ENCODE measurements at places on chromosomes 6 and 20.

GRCh38 chr6:160678744-160679401 is 14.8 kb upstream of the LPA start:
- DNase-seq, result no peak

GRCh38 chr20:38755324-38755910 is 7.2 kb downstream of the ACTR5 start:
- no peak for DNase-seq

DNA sequence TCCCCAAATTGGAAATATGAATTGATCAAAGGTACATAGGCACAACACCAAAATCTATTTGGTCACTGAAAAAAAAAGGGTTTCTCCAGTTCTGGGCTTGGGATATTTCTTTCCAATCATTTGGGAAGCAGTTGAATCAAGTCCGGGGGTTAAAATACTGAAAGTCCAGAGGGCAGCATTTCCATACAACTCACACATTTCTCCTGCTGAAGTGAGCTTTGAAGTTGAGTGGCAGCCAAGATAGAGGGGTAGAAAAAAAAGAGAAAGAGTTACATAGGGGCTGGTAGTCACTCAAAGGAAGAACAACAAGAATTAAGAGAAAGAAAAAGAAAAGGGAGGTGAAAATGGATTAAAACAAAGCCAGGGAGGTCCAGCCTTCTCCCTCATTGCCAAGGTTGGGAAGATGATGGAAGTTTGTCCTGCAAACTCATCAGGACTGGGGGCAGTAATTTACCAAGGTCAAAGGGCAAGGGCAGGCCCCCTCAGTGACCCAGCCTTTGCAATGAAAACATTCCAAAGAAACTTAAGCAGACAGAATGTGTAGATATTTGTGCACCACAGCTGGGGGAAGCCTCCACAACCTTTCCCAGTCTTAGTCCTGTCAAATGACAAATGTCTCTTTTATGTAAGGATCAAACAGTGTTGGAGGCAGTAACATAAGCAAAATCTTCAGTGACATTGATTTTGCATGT is 525.3 kb upstream of the JARID2 start:
- DNase-seq, result no peak

DNA sequence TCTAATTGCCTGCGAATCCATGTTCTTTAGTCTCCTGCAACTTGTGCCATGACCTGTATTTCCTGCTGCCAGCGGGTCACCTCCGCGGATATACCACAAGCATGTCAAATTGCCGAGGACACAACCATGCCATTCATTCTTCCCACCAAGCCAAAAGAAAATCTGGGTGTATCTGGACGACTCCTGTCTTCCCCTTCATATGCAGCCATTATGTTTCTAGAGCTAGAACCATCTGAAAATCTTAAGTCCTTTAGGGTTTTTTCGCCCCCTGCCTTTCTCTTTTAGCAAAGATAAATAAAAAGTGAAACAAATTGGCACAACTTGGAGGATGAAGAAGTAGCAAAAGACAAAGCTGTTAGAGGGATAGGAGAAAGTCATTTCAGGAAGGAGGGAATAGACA is 242.6 kb downstream of the ARID1B start:
- DNase-seq, result no peak

DNA sequence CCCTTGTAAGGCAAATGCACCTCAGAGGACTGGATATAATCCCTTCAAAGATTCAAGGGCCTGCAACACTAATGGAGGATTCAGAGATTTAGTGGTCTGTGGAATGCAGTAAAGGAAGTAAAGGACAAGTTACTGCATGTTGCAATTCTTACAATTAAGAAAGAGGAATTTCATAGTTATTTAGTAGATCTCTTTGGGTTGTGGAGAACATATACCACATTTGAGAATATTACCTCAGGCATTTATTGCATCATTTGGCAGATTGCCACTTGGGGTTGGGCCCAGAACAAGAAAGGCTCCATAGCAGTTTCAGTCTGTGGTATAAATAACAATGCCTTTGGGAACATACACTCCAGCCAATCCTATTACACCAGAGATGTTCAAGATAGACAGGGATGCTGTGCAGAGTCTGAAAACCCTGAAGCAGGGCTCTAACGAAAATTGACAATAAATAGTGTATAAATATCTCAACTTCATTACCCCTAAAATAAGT is 20.9 kb upstream of the EPM2A start:
- no peak for DNase-seq

- no peak for DNase-seq
Measured at GRCh38 chr6:1965596-1966224, 279.7 kb downstream of the GMDS start.

DNA sequence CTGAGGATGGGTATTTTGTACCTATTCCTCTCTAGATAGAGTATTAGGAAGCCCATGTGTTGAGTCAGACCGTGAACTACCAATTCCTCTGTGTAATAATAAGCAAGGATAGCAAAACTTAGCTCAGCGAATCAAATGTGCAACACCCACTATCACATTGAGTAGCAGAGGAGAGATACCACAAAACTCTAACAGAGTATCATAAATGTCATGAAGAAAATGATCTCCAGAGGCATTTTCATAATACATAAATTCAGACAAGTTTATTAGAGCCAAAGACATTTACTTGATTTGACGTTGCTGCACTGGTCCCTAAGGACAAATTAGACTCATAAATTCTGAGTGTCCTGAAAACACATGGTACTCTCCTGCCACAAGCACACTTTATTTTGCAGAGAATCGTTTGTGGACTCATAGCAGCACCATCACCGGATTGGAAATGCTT is 245.2 kb downstream of the HAO1 start:
- DNase-seq, result no peak

- DNase-seq, result no peak
Measured at GRCh38 chr6:93676581-93676980, 257.2 kb upstream of the EPHA7 start.

GRCh38 chr20:14918976-14919375 is 581.6 kb upstream of the FLRT3 start:
- DNase-seq, result no peak

DNA sequence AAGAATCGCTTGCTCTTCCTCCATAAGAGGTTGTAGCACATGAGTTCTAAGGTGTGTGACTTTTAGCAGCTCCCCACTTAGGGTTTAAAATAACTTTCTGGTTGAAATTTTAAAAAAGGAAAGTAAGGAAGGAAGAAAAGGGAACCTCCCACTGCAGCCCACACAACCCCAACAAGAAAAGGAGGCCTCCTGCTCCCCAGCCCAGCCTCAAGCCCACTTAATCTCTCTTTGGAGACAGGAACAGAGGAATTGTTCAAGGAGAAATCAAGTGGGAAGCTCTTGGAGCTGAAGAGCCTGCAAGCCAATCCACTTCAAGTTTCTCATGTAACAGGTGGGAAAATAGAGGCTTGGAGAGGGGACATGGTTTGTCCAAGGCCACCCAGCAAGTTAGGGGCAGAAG is 39.1 kb upstream of the PREX1 start:
- DNase-seq, result no peak

DNA sequence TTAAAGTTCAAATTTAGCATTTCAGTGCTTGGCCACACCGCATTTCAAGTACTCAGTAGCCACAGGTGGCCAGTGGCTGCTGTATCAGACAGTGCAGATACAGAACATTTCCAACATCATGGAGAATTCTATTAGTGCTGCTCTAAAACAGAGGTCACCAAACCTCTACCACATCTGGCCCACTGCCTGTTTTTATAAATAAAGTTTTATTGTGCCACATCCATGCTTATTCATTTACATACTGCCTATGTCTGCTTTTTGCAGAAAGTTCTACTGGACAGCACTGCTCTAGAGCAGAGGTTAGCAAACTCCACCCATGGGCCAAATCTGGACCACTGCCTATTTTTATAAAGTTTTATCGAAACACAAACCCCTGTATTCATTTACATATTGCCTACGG is 3.7 kb upstream of the PTPRT start:
- no peak for DNase-seq

- no peak for DNase-seq
Measured at GRCh38 chr20:51687108-51687507, 81.1 kb downstream of the ATP9A start.

DNA sequence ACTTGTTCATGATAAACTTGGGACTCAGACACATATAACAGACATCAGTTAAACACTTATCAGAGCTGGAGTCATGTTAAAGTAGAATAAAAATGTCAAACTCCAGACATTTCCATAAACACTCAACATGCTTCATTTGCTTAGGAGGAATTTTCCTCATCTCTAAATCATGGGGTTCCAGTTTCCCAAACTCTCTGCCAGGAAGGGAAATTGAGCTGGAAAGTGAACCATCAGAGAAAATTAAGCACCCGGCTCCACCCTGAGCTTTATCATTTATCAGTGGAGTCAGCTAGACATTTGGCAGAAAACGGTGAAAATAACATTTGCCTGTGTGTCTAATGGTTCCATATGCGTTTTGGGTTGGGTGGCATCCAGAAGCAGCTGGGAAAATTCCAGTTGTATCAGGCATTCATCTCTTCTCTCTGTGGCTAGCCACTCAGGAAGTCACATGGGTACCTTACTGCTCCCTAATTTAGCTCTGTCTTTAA is 25.3 kb upstream of the ZNFX1 start:
- no peak for DNase-seq

DNA sequence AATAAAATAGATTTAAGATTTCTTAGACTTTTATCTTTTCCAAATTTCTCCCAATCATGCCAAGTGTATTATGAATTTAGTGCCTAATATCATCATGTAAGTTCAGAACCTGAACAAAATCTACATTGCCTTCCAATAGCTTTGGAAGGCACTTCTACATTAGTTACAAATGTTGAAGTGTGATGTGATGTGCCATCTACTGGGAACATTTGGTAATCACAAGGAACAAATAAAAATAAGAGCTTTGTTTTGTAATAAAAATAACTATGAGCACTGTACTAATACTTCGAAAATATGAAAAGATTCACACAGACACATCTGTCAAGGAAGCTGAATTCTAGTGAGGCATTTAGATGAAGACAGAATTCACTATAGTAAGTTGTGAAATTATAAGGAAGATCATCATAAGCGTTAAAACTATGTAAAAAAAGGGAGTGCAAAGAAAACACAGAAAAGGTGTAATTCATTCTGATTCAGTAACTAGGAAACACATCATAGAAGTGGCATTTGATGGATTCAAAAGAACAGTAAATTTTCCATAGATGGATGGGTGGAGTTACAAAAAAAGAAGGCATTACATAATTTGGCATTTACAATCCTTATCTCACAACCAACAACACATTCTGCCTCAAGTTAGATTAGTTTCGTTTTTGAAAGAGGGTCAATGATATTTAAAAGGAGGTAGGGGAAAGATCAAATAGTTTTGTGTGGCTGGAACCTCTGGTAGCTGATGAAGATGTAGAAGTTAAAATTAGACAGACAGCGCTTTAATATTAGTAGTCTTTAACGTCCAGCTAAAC is 161.0 kb downstream of the ASCC3 start:
- DNase-seq, result no peak

DNA sequence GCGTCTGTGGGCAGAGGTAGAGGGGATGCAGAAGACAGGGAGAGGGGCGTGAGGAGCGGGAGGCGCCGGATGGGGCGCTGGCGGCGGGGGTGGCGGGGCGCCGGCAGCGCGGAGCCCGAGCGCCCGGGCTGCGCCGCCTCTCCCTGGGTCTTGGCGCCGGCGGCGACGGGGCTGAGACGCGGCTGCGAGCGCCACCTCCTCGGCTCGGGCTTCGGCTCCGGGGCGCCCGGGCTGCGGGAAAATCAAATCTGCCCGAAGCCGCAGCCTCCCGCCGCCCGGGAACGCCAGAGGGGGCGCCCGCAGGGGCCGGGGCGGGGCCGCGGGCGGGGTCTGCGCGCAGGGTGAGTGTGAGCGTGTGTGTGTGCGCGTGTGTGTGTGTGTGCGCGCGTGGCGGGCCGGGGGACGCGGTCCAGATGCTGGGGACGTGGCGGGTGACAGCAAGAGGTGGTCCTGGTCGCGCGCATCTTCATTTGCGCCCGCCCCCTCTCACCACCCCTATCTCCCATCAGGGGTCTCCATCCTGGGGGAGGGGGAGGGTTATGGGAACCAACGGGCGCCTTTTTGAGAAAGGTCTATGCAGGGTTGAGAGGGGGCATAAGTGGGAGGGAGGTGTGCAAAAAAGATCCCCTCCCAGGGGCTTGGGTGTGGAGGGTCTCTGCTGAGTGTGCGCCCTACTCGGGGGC is 646 bp upstream of the CPNE5 start:
- no peak for DNase-seq

DNA sequence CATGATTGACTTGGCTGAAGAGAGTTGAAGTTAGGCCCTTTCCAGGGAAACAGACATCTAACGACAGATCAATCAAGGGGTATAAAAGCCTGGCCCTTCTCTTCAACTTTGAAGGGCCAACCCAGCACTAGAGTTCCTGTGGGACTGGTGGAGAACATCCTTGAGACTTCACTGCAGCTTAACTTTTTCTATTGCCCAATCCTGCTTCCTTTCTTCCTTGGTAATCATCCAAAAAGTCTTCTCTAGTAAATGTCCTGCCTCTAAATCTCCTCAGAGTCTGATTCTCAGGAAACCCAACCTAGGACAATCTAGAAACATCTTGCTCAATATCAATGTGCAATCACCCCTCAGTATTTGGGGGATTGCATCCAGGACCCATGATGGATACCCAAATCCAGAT is 1.9 kb downstream of the MKKS start:
- no peak for DNase-seq

- no peak for DNase-seq
Measured at GRCh38 chr6:125503181-125503580, 201.4 kb upstream of the HDDC2 start.

GRCh38 chr6:36804563-36804962 is 34.7 kb downstream of the CPNE5 start:
- DNase-seq, result no peak

- DNase-seq, result no peak
Measured at GRCh38 chr6:45990162-45990561, 25.5 kb downstream of the CLIC5 start.
